ENCODE measurements at places on chromosomes 7 and 10. TPM values are rescaled to one million over a fixed set of nuclear protein-coding genes. Genes with fewer than 3 reads are reported as not detected.

LRRD1 gene
- total RNA-seq: not detected

TWIST1 gene
- not detected for total RNA-seq

TSPAN13 gene
- 1.0 TPM for total RNA-seq

SPOCK2 gene
- 135 TPM for total RNA-seq

WBP1L gene
- 12.7 TPM for total RNA-seq

AGK gene
- 73.7 TPM for total RNA-seq

C7orf33 gene
- total RNA-seq: not detected

CYP26C1 gene
- total RNA-seq: not detected

FZD1 gene
- 0.16 TPM for total RNA-seq

MYL10 gene
- total RNA-seq: not detected

DGKB gene
- not detected for total RNA-seq

Data from activated CD8-positive, alpha-beta T cell treated with anti-CD3 and anti-CD28 coated beads for 36 hours (primary cell).